NCI-H1092 (cell line): ENCODE measurements at places on chromosomes 5 and 9.

DNA sequence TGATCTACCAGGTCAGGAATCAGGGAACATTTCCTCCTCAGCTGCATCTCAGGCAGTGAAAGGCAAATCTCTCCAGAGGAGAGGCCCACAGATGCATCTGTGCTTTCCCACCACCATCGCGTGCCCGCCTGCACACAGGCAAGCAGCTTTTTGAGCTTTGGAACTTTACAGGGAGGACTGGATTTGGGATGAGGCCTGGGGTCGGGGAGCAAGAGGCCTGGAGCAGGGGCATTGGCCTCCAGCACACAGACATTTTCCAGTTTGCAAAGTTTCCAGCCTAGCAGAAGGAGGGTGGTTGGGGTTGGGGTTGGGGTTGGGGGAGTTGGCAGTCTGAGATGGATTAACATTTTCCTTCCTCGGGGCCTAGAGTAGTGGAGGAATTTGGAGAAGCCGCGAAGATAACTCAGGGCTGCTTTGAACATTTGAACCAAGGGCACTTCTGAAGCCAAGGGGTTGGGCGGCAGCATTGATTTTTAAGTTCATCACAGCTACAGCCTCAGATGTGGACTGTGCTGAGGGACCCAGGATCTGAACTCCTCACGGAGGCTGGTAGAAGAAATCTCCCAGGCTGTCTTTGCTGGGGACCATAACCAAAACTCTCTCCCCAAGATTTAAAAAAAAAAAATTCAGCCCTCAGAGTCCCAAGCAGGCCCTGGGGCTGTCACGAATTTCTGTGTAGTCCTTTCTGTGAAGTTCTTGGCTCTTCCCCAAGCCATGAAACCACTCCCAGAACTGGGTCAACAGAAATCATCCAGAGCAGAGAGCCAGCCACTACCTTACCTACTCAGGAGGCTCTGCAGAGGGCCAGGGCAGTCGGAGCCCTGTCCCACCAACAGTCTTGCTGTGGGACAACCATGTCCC lies 25.6 kb downstream of the C5orf15 start:
- peak; percentile 9 for DNase-seq

- DNase-seq = no peak
Measured at GRCh38 chr5:8280711-8281363, 411.9 kb downstream of the MTRR start.

DNA sequence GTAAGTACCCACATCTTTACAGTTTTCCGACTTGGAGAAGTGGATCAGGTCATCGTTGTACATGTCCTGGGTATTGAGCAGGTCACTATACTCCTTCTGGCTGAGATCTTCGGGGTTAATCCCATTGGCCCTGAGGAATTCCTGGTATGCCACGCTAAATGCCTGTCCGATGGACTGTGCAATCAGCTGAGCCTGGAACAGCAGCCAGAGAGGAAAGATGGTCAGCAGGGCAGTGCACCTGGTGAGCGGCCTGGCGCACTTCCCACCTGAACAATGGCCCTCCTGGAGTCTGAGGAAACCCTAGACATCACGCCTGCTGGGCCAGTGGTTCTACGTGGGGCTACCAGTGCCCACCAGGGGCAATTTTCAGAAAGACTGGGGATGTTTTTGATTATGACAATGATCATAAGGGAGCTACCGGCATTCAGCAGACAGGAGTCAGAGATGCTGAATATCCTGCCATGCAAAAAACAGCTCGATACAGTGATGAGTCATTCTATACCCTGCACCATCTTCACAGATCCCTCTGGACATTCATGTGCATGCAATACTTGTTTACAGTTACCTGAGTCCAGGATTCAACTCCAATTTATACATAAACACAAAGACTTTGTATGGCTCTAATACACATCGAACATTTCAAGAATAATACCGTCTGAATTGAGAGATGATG lies 127.2 kb downstream of the ENTREP1 start:
- no peak for DNase-seq

DNA sequence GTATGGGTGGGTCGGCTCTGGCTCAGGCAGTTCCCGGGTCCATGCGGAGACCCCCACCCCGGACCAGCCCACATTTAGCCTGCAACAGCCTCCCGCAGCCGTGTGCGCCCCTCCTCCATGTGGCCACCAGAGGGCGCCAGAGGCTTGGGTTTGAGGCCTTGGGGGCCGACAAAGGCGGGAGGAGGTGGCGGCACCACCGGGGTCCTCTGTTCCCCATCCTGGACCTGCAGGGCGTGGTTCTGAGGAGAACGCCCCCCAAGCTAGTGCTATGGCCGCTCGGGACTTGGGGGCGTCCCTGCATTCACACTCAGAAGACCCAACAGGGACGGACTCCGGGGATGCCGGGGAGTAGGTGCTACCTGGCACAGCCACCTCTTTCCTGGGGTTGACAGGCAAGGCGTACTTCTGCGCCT lies 16.5 kb downstream of the ASS1 start:
- peak; percentile 19 for DNase-seq

- DNase-seq = no peak
Measured at GRCh38 chr5:18141222-18141621, 507.0 kb downstream of the TAF11L14 start.

DNA sequence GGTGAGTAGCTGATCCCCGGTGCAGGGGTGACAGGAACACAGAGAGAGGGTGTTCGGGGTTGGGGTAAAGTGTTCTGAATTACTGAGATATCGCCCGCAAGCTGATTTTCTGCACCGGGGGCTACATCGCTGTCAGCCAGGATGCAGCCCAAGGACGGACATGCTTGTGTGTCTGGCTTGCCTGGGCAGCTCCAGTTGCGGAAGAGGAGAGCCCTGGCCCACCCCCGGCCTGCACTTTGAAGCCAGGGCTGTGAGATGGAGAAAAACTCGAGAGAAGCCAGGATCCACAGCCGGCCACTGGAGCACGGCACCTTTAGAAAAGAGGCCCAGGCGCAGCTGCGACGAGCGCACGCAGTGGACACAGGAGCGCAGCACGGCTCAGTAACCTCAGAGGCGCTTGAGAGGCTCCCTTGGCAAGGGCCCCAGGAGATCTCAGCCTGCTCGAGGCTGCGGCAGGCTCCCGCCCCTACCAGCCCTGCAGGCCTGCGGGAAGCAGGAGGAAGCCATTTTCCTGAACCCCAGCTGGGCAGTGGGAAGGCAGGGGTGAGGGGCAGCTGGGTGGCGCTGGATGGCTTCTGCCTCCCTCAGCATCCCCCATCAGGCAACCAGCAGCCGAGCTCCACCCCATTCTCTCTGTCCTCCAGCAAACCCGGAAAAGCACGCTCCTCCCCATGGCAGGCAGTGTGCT lies 59.2 kb downstream of the C9orf50 start:
- peak; percentile 85 for DNase-seq

DNA sequence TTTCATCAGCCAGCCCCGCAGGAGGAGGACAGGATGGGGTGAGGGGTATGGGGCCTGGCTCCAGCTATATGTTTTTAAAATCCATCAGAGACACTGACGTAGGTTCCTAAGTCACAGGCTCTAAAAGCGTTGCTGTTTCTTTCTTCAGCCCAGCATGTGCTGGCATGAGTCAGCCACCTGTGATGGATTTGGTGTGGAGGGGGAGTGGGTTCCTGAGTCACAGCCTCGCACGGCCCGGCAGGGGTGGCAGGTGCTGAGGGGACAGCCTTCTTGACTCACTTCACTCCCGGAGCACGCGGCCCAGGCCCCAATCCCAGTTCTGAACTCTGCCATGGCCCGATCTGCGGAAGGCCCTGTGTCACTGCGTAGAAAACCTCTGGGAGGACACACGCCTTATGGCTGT lies 38.8 kb upstream of the RPL26L1 start:
- no peak for DNase-seq

GRCh38 chr5:95763941-95764340 lies 32.8 kb downstream of the RHOBTB3 start:
- DNase-seq = no peak

- no peak for DNase-seq
Measured at GRCh38 chr9:100285080-100285479, 67.7 kb downstream of the TEX10 start.

DNA sequence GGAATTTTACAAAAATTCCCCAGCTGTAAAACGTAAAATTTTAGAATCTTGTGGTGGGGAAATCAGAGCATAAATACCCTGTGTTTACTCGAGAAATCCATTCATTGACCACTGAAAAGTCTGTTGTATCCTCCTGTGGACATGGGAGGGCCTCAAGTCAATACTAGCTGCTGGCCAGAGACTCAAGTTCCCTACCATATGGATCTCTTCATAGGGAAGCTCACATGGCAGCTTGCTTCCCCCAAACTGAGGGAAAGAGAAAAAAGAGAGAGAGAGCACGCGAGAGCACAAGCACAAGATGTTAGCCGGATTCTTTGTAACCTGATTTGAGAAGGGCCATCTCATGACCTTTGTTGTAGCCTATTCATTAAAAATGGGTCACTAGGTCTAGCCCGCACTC lies 591.9 kb downstream of the LRRC70 start:
- no peak for DNase-seq

DNA sequence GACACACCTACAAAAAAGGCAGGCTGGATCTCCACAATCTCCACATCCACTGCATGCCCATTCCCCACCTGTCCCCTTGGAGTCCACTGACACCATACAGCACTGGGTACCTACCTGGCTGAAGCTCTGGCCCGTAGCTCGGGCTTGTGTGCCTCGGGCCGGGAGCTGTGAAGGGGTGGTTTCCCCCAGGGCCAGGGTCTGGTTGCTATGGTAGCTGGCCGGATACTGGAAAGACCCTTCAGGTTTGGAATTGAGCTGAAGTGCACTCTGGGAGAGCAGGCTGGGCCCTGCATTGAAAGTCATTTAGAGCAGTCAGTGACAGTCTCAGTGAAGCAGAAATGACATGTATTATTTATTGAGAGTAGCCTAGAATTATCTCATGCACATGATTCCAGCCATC lies 507.3 kb downstream of the CTNND2 start:
- no peak for DNase-seq

GRCh38 chr5:991472-992267 lies 16.9 kb upstream of the NKD2 start:
- DNase-seq = no peak

DNA sequence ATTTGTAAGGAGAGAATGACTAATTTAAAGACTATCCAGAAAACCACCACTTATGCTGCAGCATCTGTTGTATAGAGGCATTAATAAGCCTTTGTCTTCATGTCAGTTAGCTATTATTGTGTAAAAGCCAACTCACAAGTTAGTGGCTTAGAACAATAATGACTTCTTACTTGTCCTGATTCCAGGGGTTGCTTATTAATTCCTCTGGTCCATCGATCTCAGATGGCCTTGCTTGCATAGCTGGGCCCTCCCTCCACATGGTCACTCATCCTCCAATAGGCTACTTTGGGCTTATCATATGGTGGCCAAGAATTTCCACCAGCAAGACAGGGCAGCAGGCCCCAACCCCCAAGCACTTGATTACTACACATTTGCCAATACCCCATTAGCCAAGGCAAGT lies 44.5 kb upstream of the STK32A start:
- no peak for DNase-seq

- peak; percentile 11 for DNase-seq
Measured at GRCh38 chr5:149358294-149358651, 427 bp downstream of the PCYOX1L start.

DNA sequence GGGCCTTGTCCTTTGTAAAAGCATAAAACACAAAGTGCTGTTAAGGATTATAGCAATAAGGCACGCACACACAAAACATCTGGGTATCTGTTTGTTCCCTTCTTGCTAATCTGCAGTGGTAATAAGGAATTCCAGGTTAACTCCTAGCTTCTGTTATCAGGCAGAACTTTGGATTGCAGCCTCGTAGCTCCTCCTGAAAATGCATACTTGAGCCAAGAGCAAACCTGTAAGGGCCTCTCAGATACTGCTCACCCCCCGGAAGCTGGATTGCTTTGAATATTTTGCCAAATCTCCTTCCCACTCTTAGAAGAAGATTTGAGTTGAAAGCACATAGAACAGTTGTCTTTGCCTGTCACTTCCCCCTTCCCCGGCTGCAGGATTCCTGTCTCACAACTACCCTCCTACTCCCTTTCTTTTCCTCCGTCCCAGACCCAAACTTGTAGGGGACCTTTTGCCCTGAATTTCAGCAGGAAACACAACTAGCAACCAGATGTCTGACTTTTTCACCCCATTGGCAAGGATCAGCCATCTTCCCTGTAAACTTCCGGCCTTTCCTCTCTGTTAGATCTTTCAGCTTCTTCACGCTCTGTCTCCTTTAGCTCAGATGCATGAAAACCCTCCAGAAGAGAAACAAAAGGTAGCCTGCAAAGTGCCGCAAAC lies 28.2 kb upstream of the SMAD5 start:
- no peak for DNase-seq

DNA sequence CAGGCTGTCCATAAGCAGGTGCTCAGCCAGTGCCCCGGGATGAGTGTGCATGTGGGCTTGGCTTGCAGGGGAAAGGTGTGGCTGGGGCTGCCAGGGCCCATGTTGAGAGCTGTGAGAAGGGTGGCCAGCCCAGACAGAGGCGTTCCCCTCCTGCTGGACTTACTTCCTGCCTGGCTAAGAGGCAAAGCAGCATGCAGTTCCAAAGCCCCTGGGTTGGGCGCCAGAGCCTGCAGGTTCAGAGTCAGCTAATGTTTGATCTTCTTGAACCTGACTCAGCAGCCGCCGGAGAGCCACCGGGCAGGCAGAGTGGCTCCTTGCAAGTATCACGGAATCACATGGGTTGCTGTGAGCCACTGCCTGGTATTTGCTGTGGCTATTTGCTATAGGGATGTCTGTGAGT lies 168.4 kb upstream of the MAP1B start:
- no peak for DNase-seq

GRCh38 chr9:112218908-112219307 lies 43.8 kb upstream of the SUSD1 start:
- DNase-seq = no peak

GRCh38 chr5:78005021-78005785 lies 229.1 kb upstream of the TBCA start:
- DNase-seq = peak; percentile 44

- DNase-seq = no peak
Measured at GRCh38 chr5:150486402-150487198, 21.3 kb upstream of the NDST1 start.

- DNase-seq = no peak
Measured at GRCh38 chr5:172610643-172611042, 30.4 kb upstream of the NEURL1B start.

- DNase-seq = no peak
Measured at GRCh38 chr5:122283592-122283991, 28.4 kb upstream of the SNCAIP start.

GRCh38 chr5:94645053-94645452 lies 26.6 kb downstream of the SLF1 start:
- no peak for DNase-seq

DNA sequence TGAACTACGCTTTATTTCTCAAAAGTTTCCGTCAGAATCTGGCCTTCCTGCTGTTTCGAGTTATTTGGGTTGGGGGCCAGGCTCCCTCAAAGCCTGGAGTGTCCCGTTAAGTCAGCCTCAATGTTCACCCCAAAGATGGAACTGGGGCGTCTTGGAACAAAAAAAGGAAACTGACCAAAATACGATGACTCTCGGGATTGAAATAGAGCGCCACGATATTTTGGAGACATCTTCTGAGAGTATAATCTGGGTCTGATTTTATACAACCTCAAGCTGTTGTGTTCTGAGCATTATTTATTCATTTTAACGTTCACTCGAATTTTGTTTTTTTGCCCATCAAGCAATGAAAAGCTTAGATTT lies 28.1 kb downstream of the TLX3 start:
- DNase-seq = no peak

- DNase-seq = no peak
Measured at GRCh38 chr5:169627551-169627950, 9.5 kb upstream of the DOCK2 start.

- no peak for DNase-seq
Measured at GRCh38 chr5:172701291-172701656, 60.2 kb downstream of the NEURL1B start.
